ENCODE measurements at places on chromosomes 13 and 19.

- no peak for DNase-seq
These were observed 468 bp downstream of the S1PR5 start for GRCh38 chr19:10516671-10517286.

DNA sequence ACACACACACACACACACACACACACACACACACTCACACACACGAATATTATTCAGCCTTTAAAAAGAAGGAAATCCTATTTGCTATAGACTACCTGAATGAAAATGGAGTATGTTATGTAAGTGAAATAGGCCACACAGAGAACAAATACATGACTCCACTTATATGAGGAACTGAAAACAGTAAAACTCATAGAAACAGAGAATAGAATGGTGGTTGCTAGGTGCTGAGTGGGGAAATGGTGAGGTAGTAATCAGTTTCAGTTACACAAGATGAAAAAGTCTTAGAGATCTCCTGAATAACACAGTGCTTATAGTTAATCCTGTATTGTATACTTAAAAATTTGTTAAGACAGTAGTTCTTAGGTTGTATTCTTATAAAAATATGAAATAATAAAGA, 8.2 kb downstream of the ZNF677 start:
- DNase-seq: no peak

DNA sequence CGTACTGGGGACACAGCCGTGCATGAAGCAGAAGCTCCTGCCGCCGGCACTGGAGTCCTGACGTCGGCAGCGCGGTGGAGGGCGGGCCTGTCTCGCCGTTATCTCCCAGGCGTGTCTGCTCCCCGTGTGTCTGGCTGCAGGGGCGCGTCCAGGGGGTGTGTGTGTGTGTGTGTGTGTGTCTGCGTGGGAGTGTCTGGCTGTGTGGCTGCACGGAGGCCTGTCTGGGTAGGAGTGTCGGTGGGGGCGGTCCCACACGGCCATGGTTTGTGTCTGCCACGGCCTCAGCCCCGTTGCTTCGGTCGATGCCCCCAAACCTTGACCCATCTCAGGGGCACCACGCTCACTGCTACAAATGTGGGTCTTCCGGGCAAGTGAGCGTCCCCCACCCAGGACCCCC, 18.3 kb downstream of the ARID3A start:
- DNase-seq: no peak

DNA sequence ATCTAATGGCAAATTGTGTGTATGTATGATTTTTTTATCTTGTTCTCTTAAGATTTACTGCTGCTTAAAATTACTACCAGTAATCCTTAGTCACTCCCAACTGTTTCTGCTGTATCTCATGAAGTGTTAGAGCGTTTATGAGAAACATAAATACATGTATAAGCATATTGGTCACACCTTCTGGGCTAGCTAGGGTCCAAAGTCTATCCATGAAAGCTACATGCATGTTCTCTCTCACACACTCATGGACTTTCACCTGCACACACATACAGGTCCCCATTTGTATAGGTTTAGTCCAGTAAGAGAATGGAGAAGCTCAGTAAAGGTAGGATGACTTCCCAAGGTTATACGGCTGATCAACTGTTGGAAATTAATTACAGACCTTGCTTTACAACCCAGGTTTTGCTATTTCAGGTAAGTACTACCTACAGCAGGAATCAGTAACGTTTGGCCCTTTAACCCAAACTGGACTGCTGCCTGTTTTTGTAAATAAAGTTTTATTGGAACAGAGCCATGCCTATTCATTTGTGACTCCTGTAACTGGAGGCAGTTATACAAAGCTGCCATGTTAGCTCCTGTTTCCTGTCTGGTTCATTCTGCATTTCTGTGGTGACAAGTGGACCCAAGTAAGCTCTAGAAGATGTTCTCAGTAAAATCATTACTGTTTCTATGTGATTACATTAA, 15.3 kb downstream of the METTL21C start:
- DNase-seq: no peak

DNA sequence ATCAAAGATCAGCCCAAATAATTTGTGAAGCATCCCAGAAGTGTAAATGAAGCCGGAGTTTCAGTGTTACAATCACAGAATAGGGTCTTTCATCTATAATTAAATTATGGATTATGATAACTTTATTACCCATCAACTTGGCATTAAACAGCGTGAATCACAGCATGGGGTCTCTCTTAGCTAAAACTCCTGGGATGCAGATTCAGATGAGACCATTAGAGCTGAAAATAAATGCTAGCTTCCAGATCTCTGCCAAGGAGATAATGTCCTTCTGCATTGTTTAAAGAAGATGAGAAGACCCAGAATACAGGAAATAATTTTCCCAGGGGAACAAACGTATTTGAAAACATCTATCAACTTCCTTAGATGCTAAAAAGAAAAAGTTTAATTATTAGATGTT, 546.0 kb upstream of the PCDH9 start:
- DNase-seq: no peak

- no peak for DNase-seq
These were observed 450.6 kb downstream of the LMO7 start for GRCh38 chr13:76086729-76087128.

DNA sequence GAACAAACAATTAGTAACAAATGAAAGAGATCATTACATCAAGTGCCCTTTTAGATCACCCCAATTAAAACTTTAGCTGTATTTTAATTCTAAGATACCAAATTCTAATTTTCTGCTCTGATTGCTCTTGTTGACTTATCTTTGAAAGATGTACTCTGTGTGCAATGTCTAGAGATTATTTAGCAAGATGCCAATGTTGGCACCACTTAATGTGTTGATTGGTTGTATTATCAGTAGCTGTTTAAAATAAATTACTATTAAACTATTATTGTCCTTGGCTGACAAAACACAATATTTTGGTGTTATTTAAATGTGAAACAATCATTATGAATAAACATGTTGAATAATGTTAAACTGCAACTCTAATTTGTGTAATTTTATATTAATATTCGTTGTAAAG, 386.0 kb downstream of the DACH1 start:
- DNase-seq: no peak

GRCh38 chr19:48900477-48901406, 630 bp downstream of the NUCB1 start:
- no peak for DNase-seq

- DNase-seq: no peak
These were observed 13.8 kb downstream of the METTL21C start for GRCh38 chr13:102680842-102681740.

DNA sequence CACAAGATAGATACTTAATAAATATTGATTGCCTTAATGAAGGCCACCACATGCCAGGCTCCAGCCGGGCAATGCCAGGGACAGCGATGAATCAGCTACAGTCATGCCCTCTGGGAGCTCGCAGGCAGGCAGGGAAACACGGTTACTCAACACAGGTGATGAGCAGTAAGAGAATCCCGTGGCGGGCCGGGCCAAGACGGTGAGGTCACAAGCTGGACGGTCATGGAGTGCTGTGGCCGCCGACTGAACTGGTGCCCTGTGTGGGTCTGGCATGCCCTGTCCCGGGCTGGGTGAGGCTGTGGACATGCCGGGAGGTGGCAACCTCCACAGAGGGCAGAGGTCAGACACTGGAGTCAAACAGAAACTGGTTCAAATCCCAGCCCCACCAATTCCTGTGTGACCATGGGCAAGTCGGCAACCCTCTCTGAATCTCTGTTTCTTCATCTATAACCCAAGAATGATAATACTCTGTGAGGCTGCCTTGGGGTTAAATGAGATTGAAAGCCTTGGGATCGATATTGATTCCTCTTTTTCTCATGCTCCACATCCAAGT, 13.2 kb upstream of the PAK4 start:
- no peak for DNase-seq

DNA sequence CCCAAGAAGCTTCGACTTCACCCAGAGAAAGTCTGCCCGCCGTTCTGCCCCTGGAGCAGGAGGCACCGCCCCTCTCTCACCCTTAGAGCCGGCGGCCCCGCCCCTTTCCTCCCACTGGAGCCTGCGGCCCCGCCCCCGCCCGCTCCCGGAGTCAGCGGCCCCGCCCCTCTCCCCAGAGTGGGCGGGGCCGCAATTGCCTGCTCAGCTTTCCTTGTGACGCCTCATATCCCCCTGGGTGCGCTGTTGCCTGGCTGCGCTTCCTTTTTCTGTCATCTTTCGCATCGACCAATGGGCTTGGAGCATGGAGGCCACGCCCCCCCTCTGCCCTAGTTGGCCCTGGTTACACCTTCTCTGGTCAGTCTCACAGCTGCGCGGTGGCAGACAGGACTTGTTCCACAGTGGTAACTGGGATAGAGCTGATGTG, 38.2 kb upstream of the ZNF492 start:
- no peak for DNase-seq

GRCh38 chr19:34135821-34136611, 36.3 kb upstream of the LSM14A start:
- no peak for DNase-seq

GRCh38 chr13:98399756-98400155, 177.2 kb downstream of the STK24 start:
- no peak for DNase-seq

DNA sequence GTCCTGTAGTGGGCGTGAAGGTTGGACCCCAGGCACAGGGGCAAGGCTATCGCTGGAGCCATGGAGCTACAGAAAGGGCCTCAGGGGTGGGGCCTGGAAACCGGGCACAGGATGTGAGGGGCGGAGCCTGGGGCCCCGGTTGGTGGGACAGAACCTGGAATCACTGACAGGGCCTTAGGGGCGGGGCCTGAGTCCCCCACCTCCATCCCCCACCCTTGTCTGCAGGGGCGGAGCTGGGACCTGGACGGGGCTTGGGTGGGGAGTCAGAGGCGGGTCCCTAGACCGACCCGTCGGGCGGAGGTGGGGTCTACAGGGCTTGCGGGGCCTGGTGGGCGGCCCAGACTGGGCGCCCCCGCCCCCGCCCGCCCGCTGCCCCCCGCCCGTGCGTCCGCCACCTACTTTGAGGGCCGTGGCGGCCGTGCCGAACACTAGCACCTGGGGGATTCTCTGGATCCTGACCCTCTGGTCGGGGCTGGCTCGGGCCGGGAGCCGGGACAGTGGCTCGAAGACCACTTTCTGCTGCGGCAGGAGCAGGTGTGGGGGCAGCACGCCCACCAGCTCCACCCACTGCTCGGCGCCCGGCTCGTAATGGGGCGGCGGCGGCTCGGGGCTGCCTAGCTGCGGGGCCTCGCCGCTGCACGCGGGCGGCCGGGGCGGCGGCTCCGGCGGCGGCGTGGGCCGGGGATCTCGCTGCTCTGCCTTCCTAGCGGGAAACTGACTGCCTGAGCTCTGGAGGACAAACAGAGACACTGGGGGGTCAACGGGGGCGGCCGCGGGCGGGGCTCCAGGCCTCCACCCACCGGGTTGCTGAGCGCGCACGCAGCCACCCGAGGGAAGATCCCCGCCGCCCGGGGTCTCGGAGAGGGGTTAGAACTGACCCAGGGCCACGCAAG, 26.3 kb downstream of the DCAF15 start:
- peak; percentile 61 for DNase-seq

Data from CD4-positive, alpha-beta T cell treated with Interleukin-15 for 1 hour (primary cell).